ENCODE measurements at places on chromosomes 4 and X.

DNA sequence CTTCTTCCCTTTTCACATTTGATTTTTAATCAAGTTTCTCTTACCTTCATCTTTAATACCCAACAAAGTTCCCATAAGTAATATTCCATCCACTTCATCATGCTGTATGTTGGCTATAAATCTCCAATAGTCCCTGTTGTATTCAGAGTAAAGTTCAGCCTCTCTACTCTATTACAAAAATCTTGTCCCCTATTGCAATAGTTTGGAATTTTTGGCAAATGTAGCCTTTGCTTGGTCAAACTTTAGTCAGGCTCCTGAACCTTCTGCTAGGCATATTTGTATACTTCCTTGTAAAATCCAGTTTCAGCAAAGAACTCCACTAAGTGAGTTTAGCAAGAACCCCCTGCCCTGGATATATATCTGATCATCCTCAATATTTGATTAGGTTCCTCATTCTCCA is 54.0 kb upstream of the PACRGL start:
- H3K4me3 ChIP-seq, result no peak overlapping the region
- H3K4me1 ChIP-seq, result no peaks in the 10 kb centered on the region
- H3K27me3 ChIP-seq, result peaks cover 10% of the 10 kb centered on the region
- no peak for DNase-seq

DNA sequence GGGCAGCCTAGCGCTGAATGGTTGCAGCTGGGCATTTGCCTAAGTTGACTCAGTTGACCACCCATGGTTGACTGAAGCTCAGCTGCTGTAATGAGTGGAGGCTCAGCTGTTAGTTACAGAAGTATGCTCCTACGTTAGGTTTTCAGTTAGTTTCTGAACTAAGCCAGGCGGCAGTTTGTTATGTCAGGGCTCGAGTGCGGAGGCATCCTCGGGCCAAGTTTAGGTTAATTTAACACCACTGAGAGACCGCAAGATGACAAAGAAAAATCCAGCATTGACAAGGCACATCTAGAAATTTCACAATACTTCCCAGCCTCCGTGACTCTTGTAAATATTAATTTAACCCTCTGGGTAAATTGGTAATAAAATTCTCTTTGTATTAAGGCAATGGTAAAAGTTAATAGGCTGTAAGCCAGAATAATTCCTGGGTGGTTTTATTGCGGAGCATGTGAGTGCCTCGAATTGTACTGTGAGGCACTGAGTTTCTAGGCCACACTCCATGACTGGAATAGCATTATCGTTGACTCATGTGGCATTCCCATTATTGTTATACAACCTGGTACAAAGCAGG is 33.1 kb upstream of the CDKN2AIP start:
- no peak for DNase-seq
- H3K27ac ChIP-seq, result no peak overlapping the region
- no peak overlapping the region for H3K4me3 ChIP-seq
- H3K4me1 ChIP-seq, result peaks cover 9% of the 10 kb centered on the region

DNA sequence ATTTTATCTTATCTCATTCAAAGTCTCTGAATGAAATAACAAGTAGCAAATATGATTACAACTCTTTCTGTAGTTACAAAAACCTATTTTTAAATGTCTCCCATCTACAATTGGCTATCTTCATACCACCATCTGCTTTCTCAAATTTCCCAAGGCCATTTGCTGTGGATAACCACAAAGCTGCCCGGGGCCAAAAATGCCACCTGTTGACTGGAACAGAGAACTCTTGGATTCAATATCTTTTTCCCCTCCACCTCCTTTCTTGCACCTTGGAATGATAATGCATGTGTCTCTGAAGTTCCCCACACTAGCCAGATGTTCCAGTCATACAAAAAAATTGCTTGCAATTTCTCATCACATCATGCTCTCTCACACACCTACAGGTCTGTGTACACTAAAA is 93.3 kb upstream of the SCML1 start:
- no peaks in the 10 kb centered on the region for H3K27me3 ChIP-seq
- H3K4me1 ChIP-seq, result no peaks in the 10 kb centered on the region
- no peak overlapping the region for H3K27ac ChIP-seq
- H3K4me3 ChIP-seq, result no peak overlapping the region
- no peaks in the 10 kb centered on the region for H3K36me3 ChIP-seq
- DNase-seq, result no peak

DNA sequence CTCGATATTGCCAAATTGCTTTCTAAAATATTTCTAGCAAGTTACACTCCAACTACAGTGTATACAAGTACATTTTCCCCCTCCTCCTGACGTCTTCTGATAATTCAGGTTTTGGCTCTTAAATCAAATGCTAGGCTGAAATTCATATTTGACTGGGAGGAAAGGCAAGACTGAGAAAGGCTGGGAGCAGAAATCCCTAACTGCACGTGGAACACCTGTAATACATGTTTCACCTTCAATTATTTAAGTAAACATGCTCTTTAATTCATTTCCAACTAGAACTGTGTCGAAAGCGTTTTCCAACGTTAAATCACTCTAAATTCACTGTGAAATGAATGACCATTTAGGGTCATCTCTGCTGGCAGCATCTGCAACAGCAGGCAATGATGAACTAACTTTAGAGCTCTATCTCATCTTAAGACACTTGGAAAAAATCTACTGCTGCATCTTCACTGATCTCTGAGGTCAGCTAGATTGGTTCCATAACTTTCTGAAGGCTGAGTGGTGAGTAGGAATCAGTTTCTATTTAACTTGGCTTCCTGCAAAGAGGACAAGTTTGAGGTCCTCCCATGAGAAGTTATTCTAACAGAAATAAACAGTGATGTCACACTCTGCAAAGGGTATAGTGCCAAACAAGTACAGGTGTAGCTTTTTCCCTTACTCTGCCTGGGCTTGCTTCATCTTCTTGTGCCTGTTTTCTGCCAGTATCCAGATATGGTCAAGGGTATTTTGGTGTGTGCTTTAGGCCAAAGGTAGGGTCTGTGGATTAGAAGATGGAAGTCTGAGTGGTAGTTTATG is 144.3 kb upstream of the PAK3 start:
- H3K27me3 ChIP-seq, result no peaks in the 10 kb centered on the region
- H3K36me3 ChIP-seq, result no peaks in the 10 kb centered on the region
- no peak overlapping the region for H3K4me3 ChIP-seq
- no peaks in the 10 kb centered on the region for H3K4me1 ChIP-seq
- DNase-seq, result no peak
- H3K27ac ChIP-seq, result no peak overlapping the region

DNA sequence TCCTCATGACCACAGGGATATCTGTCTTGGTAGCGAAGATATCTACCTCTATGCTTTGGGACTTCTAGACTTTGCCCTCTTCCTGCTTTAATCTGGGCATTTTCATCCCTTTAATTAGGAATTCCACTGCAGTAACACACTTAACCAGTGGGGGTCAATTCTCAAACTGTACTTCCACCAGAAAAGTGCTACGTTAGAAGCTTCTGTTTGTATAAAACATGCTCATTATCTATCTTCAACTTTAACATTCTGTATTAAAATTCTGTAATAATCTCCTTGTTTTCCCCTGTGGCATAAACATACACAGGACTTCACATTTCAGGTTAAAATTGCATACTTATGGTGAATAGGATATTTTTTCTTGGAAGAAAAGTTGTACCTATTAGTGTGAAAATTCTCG is 105.6 kb downstream of the AMMECR1 start:
- no peak for DNase-seq
- H3K4me3 ChIP-seq, result no peak overlapping the region

DNA sequence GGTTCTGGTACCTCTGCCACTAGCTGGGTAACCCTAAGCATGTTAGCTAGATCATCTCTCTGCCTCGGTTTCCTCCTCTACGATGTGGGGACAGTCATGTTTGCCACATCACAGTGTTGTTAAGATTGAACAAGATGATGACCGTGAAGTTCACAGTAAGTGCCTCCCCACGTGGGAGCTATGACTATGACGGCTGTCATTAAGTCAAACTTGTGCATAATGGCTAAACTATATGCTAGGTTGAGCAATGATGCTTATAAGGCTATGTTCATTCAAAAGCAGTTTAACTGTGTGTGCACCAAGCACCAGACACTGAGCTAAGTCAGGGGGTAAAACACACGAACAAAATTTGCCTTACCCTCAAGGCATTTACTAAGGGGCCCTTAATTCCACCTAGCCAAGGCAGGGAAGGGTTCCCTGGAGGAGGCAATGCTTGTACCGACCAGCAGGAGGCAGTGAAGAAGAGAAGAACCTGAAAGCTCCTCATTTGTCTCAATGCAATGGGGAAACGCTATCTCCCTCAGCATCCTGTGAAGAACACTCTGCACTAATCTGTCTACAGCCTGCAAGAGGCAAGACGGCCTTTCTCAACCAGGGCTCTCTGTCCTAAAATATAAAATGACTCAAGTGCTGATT is 52.9 kb downstream of the MAP7D2 start:
- DNase-seq, result no peak
- no peaks in the 10 kb centered on the region for H3K27me3 ChIP-seq
- H3K36me3 ChIP-seq, result no peaks in the 10 kb centered on the region
- no peak overlapping the region for H3K4me3 ChIP-seq
- peaks cover 39% of the 10 kb centered on the region for H3K4me1 ChIP-seq

- no peak overlapping the region for H3K27ac ChIP-seq
- no peaks in the 10 kb centered on the region for H3K27me3 ChIP-seq
- no peak overlapping the region for H3K4me3 ChIP-seq
- no peaks in the 10 kb centered on the region for H3K36me3 ChIP-seq
- no peak for DNase-seq
Observed at GRCh38 chr4:59727745-59728144, 1472.4 kb upstream of the ADGRL3 start.

DNA sequence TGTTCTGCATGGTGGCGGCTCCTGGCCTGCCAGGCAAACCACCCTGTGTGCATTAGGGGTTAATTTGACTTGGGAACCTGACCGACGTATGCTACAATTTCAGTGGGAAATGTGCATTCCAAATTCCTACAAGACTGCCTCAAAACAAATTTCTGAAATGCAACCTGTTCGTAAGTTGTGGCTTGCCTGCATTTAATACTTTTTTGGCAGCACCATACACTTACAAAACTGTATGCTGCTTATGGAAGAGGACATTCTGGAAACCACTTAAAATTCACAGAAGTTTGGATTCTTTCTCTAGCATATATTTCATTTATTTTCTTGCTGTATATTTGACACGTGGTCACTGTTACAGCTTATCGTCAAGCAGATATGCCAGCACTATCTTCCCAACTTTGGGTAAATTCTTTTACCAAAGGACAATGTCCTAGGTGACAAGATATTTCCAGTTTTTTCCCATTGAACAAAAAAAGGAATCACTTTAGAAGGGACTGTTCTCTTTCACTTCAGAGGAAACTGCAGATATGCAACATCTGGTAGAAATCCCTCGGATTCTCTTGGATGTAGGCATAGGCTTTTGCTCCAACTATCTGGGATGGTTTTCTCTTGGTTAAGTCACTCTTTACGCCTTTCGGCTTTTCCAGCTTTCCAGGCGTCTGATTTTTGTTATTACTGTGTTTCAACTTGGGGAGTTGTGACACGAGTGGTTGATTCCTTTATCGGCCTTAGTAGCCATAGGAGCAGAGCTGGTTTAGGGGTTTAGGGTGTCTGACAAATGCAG is 9.7 kb upstream of the TENM3 start:
- DNase-seq, result no peak
- H3K4me1 ChIP-seq, result no peaks in the 10 kb centered on the region
- no peaks in the 10 kb centered on the region for H3K27me3 ChIP-seq
- H3K36me3 ChIP-seq, result no peaks in the 10 kb centered on the region

DNA sequence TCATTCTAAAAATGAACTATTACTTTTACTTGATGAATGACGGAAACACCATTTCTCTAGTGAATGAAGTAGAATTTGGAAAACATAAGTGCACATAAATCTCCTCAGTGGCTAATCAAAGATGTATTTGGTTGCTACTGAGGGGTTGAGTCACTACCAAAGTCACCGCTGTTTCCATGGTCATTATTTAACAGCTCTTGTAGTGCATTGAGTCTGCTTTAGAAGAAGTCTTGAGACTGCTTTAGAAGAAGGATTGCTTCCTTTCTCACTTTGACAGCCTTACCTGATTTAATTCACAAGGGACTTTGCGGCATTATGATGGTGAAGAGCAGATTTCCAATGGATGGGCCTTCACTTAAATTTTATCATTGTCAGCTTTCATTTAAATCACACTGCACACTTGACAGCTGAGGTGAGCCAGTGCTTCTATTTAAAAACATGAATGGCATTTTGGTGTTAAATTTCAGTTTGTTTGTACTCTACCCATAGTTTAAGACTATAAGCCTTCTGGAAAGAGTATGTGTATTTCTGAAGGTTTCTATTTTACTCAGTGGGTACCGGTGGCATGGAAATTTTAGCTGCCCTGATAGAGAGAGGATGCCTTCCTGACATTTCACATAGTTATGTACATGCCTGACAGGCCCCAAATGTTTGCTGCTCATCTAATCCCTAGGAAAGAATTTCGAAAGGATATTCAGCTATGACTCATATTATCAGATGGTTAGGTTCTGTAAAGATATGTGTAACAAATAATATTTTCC is 9.5 kb downstream of the ASB5 start:
- no peak overlapping the region for H3K4me3 ChIP-seq
- peaks cover 3% of the 10 kb centered on the region for H3K4me1 ChIP-seq
- H3K27ac ChIP-seq, result no peak overlapping the region
- H3K36me3 ChIP-seq, result no peaks in the 10 kb centered on the region

DNA sequence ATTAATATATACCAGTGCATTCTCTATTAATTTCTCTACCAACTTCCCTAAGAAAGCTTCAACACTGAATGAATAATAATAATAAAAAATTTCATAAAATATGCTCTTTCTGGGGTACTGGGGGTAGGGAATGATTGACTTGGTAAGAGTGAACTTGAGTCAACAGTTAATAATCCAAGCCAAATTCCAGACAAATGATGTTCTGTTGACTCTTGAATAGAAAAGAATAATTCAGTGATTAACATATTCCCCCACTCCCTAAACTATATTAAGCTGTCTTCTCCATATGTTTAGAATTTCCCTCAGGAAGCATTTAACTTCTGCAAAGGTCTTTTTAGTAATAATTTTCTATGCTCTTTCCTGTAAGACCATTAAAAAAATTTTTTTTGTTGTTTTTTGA is 12.3 kb downstream of the PGRMC2 start:
- peaks cover 13% of the 10 kb centered on the region for H3K36me3 ChIP-seq
- H3K4me1 ChIP-seq, result peaks cover 4% of the 10 kb centered on the region
- no peak overlapping the region for H3K4me3 ChIP-seq
- DNase-seq, result no peak

All from stimulated activated naive B cell treated with anti-CD40 and anti-IgM and Interleukin-4, amounts not matched to agents 10 μg/mL and 1 μg/mL and 100 μg/mL, for 72 hours (primary cell).